Stimulated activated CD4-positive, alpha-beta T cell treated with anti-CD3 and anti-CD28 coated beads, Interleukin-2, amount 100 ng/mL, for 48 hours (primary cell): ENCODE measurements at places on chromosomes 4 and X.

DNA sequence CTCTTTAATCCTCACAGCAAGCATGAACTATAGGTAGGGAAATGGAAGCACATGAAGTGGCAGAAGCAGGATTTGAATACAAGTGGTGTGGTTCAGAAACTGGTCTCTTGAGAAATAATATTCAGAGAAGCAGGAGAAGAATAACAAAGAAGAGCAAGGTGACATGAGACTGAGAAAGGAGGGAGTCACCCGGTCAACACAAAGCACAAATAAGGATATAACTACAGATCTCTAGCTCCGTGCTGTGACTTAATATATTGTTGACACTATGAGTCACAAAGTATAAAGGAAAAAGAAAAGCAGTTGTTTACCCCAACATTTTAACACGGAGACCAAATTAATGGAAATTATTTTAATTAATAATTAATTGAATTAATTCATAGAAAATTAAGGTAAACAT, 204.5 kb downstream of the CPE start:
- DNase-seq: no peak

DNA sequence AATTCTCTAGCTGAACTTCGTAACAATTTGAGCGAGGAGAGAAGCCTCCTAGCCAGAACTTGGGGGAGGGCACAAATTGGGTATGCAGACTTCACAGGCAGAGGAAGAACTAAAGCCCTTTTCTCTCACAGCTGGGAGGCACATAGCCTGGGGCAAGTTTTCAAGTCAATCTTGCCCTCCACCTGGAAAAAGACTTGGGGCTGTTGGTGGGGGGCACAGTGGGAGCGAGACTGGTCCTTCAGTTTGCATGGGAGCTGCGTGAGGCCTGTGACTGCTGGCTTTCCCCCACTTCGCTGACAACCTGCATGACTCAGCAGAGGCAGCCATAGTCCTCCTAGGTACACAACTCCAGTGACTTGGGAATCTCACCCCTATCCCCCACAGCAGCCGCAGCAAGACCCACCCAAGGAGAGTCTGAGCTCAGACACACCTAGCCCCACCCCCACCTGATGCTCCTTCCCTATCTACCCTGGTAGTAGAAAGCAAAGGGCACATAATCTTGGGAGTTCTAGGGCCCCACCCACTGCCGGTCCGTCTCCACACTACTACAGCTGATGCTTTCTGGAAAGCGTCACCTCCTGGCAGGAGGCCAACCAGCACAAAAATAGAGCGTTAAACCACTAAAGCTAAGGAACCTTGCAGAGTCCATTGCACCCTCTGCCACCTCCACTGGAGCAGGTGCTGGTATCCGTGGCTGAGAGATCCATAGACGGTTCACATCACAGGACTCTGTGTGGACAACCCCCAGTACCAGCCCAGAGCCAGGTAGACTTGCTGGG, 160.8 kb downstream of the CBLL2 start:
- no peak for DNase-seq

DNA sequence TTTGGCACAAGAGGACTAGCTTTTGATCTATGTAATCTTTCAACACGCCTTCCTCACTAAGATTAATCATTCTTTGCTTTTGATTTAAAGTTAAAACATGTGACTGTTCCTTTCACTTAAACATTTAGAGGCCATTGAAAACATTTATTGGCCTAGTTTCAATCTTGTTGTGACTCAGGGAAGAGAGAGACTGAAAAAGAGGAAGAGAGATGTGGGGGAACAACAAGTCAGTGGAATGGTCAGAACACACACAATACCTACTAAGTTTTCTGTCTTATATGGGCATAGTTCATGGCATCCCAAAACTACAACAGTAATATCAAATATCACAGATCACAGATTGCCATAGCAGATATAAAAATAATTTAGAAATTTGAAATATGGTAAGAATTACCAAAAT, 812.9 kb upstream of the AGA start:
- DNase-seq: no peak

DNA sequence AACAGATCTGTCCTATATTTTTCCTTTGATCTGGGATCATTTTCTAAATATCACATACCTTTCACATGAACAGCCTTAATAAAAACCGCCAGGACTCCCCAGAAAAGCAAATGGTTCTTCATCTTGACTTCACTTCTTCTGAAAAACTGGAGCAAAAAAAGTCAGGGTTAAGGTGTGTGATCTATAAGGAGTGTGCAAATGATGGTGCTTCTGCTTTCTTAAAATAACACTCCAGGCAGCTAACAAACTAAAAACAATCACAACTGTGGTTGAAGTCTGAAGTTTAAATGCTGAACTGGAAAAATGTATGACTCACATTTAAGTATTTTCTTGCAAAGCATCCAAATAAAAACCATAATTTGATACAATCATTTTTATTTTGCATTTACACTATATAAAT, at the start of gene JCHAIN:
Gene JCHAIN, minus strand, starts transcription at position 140 of the 400 bp plus-strand sequence. Its CDS starts 18 bp downstream, at position 122.
- no peak for DNase-seq

- no peak for DNase-seq
Observed at GRCh38 chrX:148609515-148610327, 109.3 kb downstream of the AFF2 start.

GRCh38 chrX:72475952-72476668, 96.5 kb downstream of the HDAC8 start:
- no peak for DNase-seq

- DNase-seq: no peak
Observed at GRCh38 chr4:186029571-186030398, 39.2 kb upstream of the TLR3 start.

GRCh38 chr4:71303287-71303686, 35.5 kb upstream of the SLC4A4 start:
- DNase-seq: no peak

- no peak for DNase-seq
Observed at GRCh38 chr4:88005076-88005475, 2.4 kb upstream of the PKD2 start.

DNA sequence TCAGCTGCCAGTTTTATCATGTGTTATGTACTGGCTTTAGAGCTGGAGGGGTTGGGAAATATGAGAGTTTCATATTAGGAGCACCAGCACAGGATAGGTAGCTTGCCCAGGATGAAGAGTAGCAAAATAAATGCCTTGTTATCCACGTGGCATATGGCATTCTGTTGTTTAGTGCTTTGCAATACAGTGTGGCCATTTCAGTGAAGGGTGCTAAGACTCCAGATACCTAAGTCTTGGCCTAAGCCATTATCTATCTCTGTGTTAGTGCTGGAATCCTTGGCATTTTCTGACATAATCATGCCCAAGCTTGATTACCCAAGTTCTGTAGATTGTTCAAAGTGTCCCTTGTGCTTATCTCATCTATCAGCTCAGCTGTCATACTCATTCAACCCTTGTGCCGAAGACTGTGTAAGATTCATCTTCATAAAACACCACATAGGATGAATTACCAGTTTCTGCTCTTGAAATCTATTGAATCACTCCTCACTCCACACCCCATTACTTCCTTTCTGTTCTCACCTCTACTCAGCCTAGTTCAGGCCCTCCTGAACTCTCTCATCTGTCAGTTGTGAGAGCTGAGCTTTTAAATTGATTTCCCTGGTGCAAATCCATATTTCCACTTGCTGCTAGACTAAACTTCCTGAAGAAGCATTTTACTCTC, 73.5 kb downstream of the CLCN5 start:
- DNase-seq: no peak

DNA sequence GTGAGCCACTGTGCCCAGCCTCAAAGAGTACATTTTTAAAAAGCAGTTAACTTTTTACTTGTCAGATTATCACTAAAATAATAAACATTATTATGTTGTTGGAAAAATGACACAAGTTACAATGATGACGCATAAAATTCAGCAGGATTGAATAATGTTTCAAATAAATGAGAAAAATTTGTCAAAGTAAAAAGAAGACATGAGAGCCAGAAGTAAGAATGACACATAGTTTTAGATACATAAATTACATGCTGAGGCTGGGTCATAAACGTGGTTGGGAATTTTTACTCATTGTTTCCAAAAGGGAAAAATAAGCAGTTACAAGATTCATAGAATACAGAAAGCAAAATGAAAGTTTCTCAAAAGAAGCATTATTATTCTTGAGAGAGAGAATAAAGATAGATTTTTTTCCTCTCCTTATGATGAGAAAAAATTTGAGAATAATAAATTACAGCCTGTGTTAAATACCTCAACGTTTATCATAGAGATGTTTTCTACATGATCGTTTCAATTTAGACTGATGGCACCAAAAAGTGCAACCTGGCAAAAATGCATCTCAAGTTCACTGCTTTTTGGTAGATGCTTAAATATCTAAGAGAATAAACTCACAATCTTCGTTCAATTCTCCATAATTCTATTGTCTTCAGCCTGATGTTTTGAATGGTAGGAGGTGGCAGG, 40.4 kb downstream of the GUCY1B1 start:
- no peak for DNase-seq

DNA sequence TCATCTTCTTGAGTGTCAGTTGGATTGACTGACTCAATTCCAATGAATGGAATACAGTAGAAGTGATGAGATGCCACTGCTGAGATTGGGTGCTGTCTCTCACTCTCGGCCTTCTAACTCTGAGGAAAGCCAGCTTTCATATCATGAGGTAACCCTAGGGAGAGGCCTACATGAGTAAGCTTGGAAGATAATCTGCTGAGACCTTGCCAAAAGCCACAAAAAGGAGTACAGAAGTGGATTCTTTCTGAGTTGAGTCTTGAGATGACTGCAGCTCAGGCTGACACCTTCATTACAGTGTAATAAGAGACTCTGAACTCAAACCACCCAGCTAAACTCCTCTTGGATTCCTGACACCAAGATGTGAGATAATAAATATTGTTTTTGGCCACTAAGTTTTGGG, 537.4 kb upstream of the MAGEB18 start:
- no peak for DNase-seq

DNA sequence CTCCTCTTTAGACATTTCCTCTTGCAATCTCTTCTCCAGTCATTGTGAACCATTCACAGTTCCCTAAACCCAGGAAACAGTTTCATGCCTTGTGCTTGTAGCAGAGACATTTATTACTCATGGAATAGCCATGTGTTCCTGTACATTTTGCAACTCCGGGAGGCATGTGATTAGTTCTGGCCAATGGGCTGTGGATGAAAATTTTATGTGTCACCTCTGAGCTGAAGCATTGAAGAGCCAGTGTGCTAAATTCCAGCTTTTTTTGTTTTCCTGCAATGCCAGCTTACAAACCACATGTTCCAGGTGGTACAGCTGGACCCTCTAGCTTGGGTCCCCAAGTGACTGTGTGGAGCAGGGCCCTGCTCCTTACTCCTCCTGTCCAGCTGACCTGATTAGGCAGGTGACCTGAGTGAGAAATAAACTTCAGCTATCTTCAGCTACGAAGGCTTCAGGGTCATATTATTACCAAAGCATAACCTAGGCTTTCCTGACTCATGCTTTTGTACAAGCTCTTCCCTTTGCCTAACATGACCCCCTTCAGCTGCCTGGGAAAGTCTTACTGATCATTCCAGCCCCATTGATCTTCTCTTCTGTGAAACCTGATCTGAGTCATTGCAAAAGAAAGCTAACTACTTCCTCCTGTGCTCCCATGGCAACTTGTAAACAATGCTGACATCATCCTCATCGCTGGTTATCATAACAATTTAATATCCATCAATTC, 200.4 kb downstream of the PTTG2 start:
- peak; percentile 48 for DNase-seq

DNA sequence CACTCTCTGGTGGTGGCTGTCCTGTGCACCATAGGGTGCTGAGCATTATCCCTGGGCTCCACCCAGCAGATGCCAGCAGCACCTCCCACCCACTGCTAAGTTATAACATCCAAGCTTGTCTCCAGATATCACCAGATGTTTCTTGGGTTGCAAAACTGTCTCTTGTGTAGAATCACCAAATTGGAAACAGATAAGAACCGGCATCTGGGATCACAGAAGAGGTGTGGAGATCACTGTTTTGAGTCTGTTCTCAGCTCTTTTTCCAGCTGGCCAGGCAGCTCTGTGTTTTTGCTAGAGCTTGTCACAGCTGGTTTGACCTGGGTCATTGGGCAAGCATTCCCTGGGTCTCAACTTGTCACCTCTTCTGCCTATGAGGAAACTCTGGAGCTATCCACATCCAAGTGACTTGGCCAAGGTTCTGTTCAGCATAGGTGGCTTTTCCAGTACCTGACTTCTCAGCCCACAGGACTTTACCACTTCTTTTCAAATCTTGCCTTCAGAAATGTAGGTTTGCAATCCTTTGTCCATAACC, 15.3 kb upstream of the PUDP start:
- DNase-seq: no peak

DNA sequence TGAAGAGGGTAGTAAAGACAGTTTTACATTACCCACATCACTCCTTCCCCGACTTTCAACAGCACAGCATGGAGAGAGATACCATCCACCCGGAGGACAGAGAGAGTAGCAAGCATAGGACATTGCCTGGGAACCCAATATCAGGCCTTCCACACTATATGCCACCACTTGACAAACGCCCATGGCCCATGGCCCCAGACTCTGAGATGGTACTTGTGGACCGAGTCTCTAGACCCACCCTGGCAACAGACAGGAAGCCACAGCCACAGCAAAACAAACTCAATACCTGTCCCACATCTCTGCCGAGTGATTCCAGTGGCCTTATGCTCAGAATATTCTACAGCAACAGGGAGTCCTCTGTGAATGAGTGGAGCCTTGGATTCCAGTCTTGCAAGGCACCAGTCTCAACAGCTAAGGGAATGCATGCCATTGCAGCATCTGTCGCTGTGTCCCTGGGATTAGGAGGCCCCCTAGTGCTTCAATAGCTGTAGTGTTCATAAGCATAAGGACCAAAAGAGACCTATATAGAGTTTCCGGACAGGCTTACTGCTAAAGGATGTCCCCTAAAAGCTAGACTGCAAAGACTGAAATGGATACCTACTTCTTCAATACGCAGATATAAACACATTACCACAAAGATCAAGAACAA, 14.7 kb upstream of the CT55 start:
- DNase-seq: peak; percentile 16

DNA sequence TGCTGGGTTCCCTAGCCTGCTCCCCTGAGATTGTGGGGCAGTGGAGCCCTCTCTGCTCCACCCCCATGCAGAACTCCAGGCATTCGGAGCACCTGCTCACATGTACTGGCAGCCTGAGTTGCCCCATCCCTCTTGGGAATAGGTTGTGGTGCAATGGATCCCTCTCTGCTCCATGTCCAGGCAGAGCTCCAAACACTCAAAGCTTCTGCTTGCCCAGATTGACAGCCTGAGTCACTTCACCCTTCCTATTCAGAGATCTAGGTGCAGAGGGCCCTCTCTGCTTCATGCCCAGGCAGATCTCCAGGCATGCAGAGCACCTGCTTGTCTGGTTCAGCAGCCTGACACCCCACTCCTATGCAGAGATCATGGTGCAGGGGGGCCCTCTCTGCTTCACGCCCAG, 18.6 kb upstream of the TEX13B start:
- no peak for DNase-seq
